Stomach (tissue), 19 donors: ENCODE measurements at places on chromosomes 11 and 22. TPM values are rescaled to one million over a fixed set of nuclear protein-coding genes. Genes with fewer than 3 reads are reported as not detected.

The TNKS1BP1 gene
- polyA plus RNA-seq = 84.9 TPM

The TMEM126B gene
- polyA plus RNA-seq = 55.1 TPM

The APOC3 gene
- not detected for polyA plus RNA-seq

The OR51B4 gene
- not detected for polyA plus RNA-seq

The DDX25 gene
- polyA plus RNA-seq = 0.30 TPM

The DBX1 gene
- polyA plus RNA-seq = not detected

The RHOD gene
- 34.4 TPM for polyA plus RNA-seq

The PAFAH1B2 gene
- polyA plus RNA-seq = 14.9 TPM

The CLDN5 gene
- polyA plus RNA-seq = 13.1 TPM

The ZP1 gene
- 0.43 TPM for polyA plus RNA-seq

DNA sequence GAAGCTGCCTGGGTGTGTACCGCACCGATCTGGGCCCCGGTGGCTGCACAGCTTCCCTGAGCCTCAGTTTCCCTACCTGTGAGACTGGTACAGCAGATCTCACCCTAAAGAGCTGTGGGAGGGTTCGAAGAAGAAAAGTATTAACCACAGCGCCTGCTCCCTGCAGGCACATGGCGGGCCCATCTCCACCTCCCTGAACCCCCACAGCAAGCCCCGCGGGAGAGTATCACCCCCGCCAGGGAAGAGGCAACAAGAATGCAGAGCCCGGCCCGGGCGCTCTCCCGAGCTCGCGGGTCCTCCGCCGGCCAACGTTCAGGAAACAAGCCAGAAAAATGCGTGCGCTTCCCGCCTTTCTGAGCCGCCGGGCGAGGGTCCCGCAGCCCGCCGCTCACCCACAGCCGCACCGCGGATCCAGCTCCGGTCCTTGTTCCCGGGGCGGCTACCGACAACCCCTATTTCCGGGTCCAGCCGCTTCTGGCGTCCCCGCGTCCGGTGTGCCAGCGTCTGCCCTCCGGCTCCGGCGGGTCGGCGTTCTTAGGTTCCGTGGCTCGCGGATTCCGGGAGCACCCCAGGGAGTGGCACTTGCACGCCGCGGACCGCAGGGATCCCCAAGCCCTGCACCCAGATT lies at the start of gene TOP3B:
Gene TOP3B, minus strand, starts transcription at position 450 of the 628 bp plus-strand sequence. CDS start 7,078 bp downstream, outside the sequence.
- DNase-seq = peak; percentile 91

- peak; percentile 14 for DNase-seq
These were observed 108.8 kb downstream of the TTC28 start for GRCh38 chr22:28570696-28571373.

DNA sequence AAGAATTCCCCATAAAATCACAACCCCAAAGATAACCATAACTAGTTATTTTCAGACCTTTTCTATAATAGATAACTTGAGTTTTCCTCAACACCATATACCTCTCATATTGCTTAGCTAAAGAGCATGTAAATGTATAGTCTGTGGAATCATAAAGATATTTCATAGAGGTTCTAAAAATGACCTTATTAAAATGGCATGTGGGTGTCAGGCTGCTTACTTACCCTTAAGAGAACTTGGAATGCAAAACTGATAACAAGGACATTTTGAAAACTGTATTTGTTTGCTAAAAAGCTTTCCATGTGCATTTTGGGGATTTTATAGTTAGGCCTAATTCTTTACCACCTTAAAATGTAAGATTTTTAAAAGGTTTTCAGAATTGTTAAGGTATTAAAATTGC lies 4.7 kb downstream of the SIK2 start:
- DNase-seq = no peak

- DNase-seq = no peak
These were observed 40.6 kb downstream of the RELT start for GRCh38 chr11:73416786-73417185.

- no peak for DNase-seq
These were observed 13.8 kb upstream of the OR51M1 start for GRCh38 chr11:5369789-5370188.

DNA sequence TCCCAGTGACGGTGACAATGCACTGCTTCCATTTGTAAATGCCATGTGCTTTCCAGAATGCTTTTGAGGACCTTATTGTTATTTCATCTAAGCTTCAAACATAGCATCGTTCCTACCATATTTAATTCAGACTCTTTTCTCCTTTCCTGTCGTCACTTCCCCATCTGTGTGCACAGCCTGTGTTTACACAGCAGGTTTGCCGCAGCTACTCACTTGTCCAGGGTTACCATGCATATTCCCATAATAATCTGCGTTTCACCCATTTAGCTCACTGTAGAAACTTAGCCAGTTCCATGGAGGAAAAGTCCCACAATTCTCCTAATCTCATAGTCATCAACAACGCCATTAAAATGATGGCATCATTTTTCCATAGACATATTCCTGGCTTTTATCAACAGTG lies 48.0 kb downstream of the FLI1 start:
- DNase-seq = no peak

- peak; percentile 88 for DNase-seq
These were observed 7.6 kb upstream of the CDC42EP1 start for GRCh38 chr22:37552524-37553163.

DNA sequence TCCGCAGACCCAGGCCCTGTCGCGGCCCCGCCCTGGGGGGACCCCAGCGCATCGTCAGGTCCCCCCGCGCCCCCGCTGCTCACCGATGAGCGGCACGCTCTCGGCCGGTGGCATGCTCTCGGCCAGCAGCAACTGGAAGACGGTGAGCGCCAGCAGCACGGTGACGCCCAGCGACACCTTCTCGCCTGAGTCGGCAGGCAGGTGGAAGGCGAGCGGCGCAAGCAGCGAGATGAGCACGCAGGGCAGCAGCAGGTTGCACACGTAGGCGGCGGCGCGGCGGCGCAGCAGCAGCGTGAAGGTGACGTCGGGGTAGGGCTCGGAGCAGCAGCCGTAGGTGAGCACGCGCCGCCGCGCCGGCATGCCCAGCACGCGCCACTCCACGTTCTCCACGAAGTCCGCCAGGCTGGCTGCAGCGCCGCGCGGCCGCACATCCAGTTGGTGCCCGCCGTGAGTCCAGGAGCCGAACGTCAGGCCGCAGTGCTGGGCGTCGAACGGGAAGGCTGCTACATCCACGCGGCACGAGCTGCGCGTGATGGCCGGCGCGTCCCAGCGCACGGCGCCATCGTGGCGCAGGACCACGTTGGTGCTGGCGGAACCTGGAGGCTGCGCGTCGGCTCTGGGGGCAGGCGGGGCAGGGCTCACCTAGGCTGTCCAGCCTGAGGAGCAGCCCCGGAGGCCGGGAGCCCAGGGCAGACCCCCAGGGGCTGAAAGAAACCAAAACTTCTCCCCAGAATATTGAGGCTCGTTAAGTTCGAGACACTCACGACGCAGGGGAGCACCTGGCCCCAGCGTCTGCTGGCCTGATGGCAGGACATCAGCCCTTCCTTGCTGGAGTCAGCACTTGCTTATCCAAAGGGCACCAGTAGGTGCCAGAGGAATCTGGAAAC lies 3.8 kb downstream of the CHRNA10 start:
- no peak for DNase-seq

DNA sequence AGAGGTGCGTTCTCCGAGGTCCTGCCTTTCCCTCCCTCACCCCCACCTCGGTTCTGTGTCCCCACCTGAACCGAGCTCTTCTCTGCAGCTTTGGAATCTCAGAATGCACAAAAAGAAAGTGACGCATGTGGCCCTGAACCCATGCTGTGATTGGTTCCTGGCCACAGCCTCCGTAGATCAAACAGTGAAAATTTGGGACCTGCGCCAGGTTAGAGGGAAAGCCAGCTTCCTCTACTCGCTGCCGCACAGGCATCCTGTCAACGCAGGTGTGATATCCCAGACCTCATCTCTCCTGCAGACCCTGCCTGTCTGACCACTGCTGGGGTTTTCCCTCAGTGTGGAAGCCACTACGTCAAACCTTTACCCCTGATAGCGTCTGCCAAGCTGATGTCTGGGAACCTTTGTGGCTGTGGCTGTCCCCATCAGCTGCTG lies 13.9 kb downstream of the ACP2 start:
- peak; percentile 70 for DNase-seq

DNA sequence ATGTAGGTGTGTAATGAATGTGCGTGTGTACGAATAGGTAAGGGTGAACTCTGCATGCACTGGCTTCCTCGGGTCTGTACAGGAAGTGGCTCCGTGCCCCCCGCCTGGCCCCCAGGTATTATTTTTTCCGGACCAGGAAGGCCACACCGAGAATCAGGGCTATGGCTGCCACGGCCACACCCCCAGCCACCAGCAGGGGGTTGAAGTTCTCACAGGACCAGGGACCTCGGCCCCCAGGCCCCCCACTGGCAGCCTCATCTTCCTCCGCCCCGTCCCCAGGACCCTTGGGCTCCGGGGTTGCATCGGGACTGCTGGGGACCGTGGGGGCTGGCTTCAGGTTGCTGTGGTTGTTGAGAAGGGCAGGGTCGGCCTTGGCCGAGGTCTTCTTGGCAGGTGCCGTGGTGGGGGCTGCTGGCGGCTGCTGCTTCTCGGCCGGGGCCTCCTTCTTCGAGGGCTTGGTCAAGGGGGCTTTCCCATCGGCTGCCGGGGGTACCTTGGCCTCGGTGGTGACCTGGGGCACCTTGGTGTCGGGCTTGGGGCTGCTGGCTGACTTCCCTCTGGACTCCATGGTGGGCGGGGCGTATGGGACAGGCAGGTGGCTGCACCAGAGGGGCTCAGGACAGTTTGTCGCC lies 1.8 kb downstream of the CEND1 start:
- no peak for DNase-seq

- DNase-seq = peak; percentile 87
These were observed 14.4 kb upstream of the LRP5 start for GRCh38 chr11:68297812-68298658.

DNA sequence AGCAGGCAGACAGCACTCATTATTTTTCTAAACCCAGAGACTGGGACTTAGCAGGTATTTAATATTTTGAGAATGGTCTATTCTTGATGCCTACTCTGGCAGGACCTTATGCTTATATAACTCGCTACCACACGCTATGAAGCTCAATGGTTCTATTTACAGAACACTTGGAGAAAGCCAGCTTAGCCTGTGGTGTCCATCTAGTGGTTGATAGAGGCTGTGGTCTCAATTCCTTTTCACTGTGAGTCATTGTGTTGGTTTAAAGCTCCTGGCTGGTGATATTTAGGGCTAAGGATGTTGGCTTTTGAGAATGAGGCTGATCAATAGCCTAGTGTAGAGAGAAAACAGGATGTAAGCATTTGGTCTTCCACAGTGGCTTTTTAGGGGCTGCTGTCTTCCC lies 206.4 kb downstream of the DBX1 start:
- DNase-seq = no peak

DNA sequence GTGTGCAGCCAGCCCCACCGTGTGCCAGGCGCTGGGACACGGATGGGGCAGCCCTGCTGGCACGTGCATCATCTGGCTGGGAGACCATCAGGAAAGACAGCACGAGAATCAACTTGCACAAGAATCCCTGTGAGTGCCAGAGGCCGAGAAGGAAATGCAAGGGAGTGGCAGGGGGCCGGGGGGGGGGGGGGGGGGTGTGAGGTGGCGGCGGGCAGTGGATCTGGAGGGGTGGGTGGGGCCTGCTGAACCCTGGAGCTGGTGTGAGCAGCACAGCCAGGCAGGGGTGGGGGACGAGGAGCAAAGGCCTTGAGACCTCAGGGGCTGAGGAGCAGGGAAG lies 14.0 kb upstream of the FLRT1 start:
- peak; percentile 64 for DNase-seq

- peak; percentile 38 for DNase-seq
These were observed 5.4 kb upstream of the MADD start for GRCh38 chr11:47264521-47264920.

DNA sequence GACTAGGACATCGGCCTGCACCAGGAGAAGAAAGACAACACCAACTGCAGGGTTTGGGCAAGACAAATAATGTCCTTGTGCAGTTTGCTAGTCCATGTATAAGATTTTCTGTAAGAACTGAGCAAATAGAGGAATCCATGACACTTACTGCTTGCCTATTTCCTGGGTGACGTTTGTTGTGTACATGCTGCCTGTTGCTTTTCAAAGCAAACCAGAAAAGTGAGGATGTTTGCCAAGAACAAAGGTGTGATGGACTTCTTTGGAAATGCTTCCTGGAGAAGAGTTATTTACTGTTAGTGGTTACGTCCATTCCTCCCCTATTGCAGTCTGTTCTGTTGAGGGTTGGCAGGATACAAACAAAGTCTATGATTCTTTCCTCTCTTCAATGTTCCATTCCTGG lies 126.5 kb downstream of the CASP12 start:
- peak; percentile 9 for DNase-seq

GRCh38 chr11:115706626-115707135 lies 202.5 kb upstream of the CADM1 start:
- DNase-seq = no peak

DNA sequence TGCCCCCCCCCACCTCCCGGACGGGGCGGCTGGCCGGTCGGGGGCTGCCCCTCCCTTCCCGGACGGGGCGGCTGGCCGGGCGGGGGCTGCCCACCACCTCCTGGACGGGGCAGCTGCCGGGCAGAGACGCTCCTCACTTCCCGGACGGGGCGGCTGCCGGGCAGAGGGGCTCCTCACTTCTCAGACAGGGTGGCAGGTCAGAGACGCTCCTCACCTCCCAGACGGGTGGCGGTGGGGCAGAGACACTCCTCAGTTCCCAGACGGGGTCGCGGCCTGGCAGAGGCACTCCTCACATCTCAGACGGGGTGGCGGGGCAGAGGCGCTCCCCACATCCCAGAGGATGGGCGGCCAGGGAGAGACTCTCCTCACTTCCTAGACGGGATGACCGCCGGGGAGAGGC lies 24.0 kb downstream of the RNF185 start:
- DNase-seq = no peak

DNA sequence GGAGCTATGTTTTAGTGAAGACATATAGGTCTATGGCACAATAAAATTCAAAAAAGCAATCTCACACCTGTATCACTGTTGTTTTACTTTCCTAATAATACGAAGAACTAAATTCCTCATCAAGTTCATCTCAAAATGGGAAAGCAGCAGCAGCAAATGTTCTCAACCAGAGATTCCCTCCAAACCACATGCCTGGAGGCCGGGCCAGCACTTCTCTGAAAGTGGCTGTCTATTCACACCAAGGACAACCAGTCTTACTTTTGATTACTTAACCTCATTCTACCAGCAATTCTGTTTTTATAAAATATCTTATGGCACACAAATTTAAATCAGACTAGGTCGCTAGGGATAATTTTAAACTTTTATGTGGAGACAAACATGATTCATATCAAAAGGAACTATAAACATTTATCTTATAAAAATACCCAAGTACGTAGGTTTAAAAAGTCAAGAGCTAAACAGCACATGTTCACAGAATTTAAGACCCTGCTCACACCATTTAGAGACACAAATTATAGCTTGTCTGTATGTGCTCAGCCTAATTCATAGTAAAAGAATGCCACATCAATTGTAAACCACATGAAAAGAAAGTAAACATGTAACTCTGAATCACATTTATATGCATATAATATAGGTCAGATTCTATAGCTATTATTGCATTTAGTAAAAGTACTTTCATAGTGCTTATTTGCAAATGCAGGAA lies 46.1 kb downstream of the RRAS2 start:
- DNase-seq = no peak

DNA sequence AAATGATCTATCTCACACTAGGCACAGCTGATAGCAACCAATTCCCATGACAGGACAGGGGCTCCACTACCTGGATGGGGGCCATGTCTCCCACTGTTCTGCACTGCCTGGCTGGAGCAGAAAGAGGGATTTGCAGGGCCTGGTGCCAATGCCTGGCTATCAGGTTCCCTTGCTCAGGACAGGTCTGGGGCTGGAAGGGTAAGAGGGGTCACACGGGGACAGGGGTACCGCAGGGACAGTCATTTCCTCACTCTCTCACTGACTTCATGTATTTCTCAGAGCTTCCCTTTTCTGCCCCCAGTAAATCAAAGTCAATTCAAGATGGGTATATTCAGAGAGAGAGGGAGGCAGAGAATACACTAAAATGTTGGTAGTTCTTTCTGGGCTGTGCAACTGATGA lies 119.1 kb upstream of the CSNK2A3 start:
- no peak for DNase-seq

- DNase-seq = no peak
These were observed 29.5 kb downstream of the ACO2 start for GRCh38 chr22:41498303-41498835.
